Suppressor macrophage treated with lipopolysaccharide for 1 hour (primary cell): ENCODE measurements at places on chromosomes 6 and 20.

- no peak for DNase-seq
Measured at GRCh38 chr6:118536478-118536877, 11.6 kb upstream of the PLN start.

GRCh38 chr20:45373353-45374100 is 4.6 kb downstream of the TP53TG5 start:
- peak; percentile 92 for DNase-seq

GRCh38 chr6:100453701-100454521 is 10.8 kb downstream of the SIM1 start:
- no peak for DNase-seq

GRCh38 chr6:168145747-168146596 is 67.0 kb upstream of the FRMD1 start:
- no peak for DNase-seq

- DNase-seq: no peak
Measured at GRCh38 chr6:4928426-4928825, 75.4 kb downstream of the RPP40 start.

DNA sequence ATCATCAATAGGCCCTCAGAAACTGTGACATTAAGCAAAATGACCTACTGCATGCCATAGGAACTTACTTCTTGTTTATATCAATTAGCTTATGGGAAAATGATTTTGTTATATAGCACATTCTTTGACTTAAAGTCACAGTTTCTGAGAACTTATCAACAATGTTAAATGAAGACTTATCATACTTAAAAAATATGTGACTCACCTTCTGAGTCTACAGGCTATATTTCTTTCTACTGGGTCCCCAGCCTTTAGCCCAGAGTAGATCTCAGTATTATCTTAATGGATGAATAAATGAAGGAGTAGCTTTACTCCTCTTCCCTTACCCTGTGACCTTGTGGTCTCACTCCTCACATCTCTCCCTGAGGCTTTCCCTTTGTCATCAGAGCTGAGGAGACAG is 180.2 kb downstream of the MAFB start:
- no peak for DNase-seq

GRCh38 chr6:71254323-71254722 is 34.3 kb upstream of the OGFRL1 start:
- no peak for DNase-seq

- DNase-seq: no peak
Measured at GRCh38 chr20:34945315-34946077, 10.1 kb downstream of the GSS start.

DNA sequence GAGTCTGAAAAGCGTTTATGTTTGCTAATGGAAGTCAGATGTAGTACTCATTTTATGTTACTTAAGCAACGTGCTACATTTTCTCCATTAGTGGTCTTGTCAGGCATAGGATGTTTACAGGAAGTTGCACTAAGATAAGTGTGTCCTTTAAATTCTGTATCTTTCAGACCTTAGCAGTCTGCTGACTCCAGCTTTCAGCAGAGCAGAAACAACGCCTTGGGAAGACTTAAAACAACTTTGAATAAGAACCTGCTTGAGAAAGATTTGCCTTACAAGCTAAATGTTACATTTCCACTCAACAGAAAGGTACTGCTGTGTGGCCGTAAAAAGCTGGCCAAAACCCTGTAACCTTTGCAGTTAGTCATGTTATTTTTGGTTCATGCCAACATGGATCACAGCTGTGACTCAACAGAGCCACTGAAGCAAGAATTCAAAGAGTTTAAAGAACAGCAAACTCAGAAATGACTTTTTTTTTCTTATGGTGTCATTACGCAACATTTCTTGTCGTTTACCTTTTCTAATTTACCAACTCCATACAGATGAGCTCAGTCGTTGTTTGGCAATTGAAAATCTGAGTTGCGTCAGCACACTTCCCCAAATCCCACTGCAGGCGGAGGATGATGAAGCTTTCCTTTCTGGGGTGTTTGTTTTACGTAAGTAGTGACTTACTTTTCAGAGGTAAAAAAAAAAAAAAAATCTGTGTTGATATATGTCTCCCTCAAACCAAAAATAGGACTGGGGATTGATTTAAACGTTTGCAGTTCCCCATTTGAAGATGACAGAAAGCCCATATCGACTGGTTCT is 27.9 kb upstream of the BMP6 start:
- peak; percentile 96 for DNase-seq

- DNase-seq: peak; percentile 43
Measured at GRCh38 chr6:89122625-89123024, 4.8 kb upstream of the SRSF12 start.

GRCh38 chr20:10848810-10849370 is 175.1 kb upstream of the JAG1 start:
- DNase-seq: no peak

- DNase-seq: no peak
Measured at GRCh38 chr20:43961541-43962471, 47.2 kb downstream of the TOX2 start.

DNA sequence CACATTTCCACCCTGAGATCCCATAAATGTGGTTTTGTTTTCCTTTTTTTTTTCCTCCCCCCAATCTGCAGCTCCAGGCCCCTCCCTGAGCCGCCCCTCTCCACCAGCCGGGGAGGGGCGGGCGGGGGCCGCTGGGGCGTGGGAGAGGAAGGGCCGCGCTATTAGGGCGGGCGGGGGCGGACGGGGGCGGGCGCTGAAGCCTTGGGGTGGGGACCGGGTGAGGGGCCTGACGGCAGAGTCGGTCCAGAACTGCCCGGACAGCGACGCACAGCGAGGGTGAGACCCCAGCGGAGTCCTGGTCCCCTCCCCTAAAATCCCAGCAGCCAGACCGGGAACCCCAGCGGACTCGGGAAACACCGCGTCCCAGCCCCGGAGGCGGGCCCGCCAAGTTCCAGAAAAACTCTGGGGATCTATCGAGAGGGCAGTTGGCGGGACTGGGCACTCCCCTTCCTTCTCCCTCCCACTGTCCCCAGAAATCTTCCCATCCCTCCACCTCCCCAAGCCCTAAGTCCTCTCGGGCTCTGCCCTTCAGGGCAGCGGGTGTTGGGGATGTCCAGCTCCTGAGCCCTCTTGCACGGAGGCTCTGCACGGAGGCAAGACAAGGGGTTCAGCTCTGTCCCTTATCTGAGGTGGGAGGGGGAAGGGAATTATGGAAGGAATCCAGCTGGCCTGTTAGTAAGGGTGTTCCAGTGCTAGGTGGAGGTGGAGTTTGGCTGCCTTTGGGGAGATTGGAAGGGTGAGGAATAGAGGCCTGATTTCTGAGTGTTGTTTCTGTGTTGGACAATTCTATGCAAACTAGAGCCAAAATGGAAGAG is at the start of gene PRICKLE4:
TSS of gene PRICKLE4 (plus strand) at position 232 of the 815 bp plus-strand sequence. CDS start 2,692 bp downstream, outside the sequence.
- DNase-seq: peak; percentile 72

GRCh38 chr6:71727632-71728294 is 158.6 kb upstream of the RIMS1 start:
- DNase-seq: peak; percentile 19

DNA sequence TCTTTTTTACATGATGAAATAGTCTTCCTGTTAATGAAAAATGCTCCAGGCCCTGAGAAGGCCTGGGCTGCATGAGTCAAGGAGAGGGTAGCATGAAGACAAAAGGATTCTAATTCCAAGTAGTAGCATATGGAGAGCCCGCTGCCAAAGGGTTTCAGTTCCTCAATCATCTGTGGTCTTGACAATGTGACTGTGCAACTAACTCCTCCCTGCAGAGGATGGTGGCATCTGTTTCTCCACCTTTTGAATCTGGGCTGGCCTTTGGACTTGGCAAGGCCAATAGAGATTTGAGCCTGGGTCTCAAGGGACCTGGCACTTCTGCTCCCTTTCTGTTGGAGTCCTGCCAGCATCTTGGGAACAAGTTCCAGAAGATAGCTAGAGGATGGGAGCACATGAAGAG is 35.1 kb upstream of the ANKEF1 start:
- peak; percentile 83 for DNase-seq

DNA sequence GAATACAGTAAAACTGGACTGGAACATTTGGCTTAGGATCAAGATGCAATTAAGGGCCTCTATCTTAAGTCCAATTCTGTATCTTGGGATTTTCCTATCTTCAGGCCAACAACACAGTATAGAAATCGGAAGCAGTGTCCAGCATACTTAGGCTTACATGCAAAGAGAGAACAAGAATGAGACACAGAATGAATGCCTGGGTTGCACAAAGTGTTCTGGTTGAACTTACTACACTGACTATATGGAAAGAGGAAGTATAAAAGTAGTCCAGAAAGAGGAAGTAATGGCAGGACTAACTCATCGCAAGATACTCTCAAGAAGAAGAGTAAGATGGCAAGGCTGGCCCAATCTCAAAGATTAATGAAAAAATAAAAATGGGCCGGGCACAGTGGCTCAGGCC is 87.6 kb downstream of the BTBD9 start:
- peak; percentile 84 for DNase-seq

DNA sequence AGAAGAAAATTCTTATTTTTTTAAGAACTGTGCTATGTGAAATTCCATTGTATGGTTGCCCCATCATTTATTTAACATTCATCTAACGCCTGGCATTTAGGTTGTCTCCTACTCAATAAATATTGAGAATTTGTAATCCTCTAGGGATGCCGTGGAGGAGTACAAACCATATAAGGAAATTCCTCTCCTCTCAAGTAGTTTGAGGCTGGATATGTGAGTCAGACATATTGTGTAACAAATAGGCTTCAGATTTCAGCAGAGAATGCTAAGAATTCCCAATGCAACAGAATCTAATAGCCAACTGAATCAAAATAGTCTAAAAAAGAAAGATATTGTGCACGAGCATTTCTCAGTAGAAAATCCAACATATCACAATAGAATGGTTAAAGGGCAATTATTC is 174.7 kb downstream of the OTOR start:
- DNase-seq: no peak

GRCh38 chr6:43733471-43734293 is 36.3 kb upstream of the VEGFA start:
- DNase-seq: no peak

GRCh38 chr6:170529839-170530469 is 23.2 kb downstream of the PSMB1 start:
- DNase-seq: peak; percentile 63

DNA sequence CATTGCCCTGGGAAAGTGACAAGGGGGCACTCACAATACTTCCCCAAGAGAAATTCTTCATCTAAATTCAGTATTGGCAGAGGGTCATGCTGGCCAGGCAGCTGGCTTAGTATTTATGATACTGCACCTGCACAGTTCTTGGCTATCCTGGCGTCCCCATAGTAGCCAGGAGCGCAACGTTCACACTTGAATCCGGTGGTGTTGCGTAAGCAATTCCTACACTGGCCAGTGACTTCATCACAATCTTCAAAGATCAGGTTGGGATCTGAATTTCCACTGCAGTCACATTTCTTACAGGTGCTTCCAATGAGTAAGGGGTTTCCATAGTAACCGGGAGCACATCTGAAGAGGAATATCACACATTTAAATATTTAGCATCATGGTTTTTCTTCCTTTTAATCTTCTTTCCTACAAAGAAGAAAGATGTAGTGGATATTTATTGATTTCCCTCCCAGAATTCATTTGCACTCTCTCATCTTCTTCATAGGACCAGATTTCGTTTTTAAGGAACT is 62.8 kb downstream of the LAMA4 start:
- no peak for DNase-seq

DNA sequence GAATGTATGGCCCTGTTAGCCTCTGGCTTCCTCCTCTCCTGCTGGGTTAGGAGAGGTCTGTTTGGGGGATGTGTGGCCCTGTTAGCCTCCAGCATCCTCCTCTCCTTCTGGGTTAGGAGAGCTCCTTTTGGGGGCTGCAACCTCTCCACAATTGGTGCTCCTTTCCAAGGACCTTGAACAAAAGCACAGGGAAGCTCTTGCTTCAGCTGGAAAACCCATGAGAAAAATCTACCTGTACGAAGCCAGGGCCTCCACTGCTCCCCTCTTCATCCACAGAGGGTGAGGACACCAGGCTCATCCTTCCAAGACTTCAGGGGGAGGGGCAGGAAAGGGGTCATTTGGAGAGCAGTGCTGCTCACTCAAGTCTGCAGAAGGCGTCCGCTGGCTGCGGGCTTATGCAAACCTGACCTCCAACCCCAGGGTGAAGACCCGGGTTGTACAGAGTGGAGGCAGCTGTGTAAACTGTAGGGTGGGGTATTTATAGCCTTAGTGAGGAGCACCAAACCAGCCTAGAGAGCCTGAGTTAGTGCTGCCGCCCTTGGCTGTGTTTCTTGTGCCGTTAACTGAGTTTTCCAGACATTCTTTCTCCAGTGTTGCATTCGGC is 62.1 kb downstream of the SLC24A3 start:
- no peak for DNase-seq

GRCh38 chr6:30885481-30885998 is 1.2 kb downstream of the DDR1 start:
- DNase-seq: no peak

DNA sequence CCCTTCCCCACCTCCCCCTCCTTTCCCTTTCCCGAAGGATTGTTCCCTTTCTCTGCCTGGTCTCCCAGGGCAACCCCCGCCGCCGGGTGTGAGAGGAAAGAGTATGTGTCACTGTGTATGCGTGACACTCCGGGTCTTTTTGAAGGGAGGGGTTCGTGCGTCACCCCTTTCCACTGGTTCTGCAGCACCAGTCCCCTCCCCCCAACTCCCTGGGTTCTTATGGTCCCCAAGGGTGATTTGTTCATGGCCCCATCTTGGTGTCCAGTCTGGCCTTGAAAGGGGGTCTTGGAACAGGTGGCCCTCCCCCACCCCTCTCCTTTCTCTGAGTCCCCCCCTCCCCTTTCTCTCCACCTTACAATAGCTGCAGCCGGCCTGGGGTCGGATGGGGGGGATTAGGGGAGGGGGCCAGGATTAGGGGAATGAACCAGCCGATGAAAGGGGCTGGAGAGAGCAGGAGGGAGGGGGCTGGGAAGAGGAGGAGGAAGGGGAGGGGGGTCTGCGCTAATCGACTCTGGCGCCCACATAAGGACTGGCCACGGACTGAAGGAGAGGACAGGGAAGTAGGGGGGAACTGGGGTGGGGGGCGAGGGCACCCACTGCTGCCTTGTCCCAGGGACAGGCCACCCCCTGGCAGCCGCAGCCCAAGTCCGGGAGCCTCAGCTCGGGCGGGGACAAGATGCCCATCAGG is 1.3 kb upstream of the RING1 start:
- DNase-seq: no peak

DNA sequence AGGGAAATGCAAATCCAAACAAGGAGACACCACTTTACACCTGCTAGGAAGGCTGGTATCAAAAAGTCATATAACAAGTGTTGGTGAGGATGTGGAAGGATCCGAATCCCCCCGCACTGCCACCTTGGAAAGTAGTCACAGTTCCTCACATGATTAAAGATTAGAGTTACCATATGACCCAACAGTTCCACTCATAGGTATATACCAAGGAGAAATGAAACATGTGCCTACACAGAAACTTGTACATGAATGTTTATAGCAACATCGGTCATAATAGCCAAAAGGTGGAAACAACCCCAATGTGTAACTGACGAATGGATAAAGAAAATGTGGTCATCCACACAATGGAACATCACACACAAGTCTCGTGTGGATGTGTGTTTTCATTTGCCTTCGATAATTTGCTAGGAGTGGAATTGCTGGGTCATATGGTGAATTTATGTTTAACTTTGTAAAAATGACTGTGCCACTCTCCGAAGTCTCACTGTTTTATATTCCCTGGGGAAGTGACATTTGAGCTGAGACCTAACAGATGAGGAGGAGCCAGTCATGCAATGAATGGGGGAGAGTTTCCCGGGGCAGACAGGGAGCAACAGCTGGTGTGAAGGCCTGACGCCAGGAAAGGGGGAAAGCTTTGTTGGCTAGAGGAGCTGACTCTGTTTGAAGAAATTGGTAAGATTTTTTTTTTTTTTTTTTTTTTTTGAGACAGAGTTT is 125.9 kb upstream of the MLN start:
- no peak for DNase-seq
